ENCODE measurements at places on chromosomes 7 and 10.

GRCh38 chr7:17307558-17307957 lies 9.1 kb downstream of the AHR start:
- no peak for DNase-seq

DNA sequence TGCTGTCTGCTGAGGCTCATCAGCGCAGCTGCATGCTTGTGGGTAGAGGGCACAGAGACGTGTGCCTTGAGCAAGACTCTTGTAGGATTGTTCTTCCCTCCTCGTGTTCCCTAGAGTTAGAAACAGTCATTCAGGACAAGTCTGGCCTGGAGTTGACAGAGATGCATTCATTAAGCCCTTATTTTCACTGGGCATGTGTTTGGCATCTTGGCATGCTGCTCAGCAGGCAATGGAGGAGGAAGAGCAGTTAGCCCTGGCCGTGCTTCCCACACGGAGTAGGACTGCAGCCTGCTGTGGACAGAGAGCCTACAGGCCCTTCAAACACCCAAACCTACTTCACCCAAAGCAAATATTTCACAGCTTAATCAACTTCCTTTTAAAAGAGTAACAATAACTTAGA lies 73.0 kb upstream of the GJD4 start:
- no peak for DNase-seq

DNA sequence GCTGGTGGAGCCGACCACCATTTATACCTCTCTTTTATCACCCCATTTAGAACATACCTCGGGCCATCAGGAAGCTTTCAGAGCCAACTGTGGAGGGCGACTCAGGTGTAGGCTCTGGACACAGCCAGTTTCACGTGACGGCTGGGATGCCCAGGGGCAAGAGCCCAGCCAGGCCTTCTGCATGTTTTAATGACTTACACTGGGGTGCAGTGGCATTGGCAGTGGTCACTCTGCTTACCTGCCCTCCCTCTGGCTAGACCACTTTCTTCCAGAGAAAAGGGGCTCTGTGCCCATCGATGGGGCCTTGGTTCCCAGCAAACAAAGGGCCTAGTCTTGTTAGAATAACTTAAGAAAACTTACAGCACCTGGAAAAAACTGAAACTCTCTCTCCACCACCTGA lies 50.0 kb downstream of the PNLIPRP2 start:
- no peak for DNase-seq

GRCh38 chr10:1603181-1603580 lies 134.1 kb downstream of the ADARB2 start:
- no peak for DNase-seq

DNA sequence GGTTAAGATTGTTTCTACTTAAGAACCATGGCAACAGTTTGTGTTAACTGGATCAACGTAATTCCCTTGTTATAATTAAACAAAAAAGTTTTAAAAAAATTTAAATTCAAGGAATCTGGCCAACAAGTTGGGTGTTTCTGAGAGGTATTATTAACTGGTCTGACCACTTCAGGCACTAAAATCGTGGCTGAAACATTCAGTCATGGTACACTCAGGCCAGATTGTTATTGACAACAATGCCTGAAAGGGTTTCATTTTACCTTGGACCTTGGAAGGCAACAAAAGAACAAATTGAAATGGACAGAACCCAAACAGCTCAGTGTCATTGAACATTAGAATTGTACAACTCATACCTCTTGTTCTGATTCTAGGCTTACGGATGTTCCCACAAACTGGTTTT lies 103.3 kb upstream of the ARMC3 start:
- DNase-seq: no peak

- no peak for DNase-seq
Observed at GRCh38 chr7:69402696-69403095, 195.6 kb upstream of the AUTS2 start.

- DNase-seq: no peak
Observed at GRCh38 chr10:34801097-34801733, 13.9 kb downstream of the PARD3 start.

GRCh38 chr7:156461881-156462665 lies 178.5 kb upstream of the RNF32 start:
- DNase-seq: no peak

DNA sequence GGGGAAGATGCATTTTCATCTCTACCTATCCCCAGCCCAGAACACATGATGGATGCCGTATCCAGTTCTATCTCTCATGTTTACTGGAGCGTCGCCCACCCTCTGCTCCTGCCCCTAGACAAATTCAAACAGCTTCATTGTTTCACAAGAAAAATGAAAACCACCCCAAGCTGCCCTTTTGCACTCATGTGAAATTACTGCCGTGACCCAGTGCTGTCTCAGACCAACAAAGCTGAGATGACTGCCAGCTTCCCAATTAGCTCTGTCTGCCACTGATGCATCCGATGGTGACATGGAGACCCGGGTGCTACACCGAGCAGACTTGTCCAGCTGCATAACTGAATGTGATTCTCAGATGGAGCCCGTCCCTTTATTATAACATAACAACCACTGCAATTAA lies 67.7 kb downstream of the FOXI2 start:
- DNase-seq: no peak

DNA sequence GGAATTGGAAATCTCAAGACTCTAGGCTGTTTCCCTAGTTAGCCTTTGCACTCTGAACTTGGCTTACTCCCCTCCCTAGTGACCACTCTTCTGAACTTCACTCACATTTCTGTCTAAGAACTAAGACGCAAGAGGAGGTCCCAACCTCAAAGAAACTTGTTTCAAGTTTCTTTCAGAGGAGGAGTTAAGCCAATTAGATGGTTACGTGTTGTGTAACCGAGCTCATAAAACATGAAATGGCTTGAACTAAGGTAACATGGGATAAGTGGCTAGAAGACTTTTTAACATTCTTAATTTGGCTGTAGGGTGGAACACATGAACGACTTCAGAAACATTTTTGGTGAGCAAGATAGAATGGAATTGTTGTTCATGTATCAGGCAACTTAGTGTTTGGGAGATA lies 39.5 kb upstream of the SEC61G start:
- no peak for DNase-seq

All from fibroblast of skin of left biceps (primary cell).